Naive thymus-derived CD8-positive, alpha-beta T cell (primary cell): ENCODE measurements at places on chromosomes 16 and 17. TPM values are rescaled to one million over a fixed set of nuclear protein-coding genes. Genes with fewer than 3 reads are reported as not detected.

DNA sequence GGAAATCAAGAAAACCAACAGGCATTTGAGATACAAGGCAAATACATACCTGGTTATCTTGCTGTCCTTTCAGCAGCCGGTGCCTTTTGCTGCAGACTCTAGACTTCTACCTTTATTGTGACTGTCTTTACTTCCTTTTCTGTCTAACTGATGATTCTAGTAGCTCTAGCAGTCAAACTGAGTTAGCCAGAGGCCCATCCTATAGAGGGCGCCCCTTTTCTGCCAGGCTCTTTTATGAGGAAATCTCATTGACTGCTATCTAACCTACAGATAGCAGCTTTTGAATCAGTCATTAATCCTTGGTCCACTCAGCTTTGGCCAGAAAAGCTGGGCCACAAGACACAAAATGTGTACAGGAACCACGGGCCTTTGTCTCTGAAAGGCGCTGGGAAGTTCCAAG is 87.5 kb upstream of the WSB1 start:
- H3K4me3 ChIP-seq: no peak overlapping the region
- no peaks in the 10 kb centered on the region for H3K4me1 ChIP-seq
- no peak for DNase-seq
- H3K27me3 ChIP-seq: peaks cover 2% of the 10 kb centered on the region

DNA sequence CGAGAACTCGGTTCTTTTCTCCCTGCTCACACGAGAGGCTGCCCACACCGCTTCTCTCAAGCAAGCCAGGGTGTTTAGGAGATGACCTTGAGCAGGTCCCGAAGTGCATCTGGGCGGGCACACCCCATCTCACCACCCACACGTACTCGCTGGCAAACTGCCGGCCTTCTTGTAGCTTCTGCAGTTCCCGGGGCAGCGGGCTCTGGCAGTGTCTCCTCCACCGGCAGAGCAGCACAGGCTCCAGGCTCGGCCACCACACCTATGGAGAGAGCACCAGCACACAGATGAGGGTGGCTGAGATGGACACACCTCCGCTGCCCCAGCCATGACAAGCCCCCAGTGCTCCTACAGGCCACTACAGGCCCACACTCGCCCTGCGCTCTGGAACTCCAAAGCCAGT is 23.5 kb downstream of the ZNF276 start:
- H3K36me3 ChIP-seq: peaks cover 2% of the 10 kb centered on the region
- H3K4me1 ChIP-seq: peaks cover 6% of the 10 kb centered on the region
- H3K4me3 ChIP-seq: no peak overlapping the region
- peak overlapping the region; percentile 62 for H3K27ac ChIP-seq

- H3K27ac ChIP-seq: no peak overlapping the region
- H3K27me3 ChIP-seq: peaks cover 31% of the 10 kb centered on the region
- no peak overlapping the region for H3K4me3 ChIP-seq
- peaks cover 39% of the 10 kb centered on the region for H3K4me1 ChIP-seq
These were observed 4.8 kb downstream of the IRX5 start for GRCh38 chr16:54935266-54935968.

- no peaks in the 10 kb centered on the region for H3K36me3 ChIP-seq
- DNase-seq: peak; percentile 81
These were observed 18.4 kb upstream of the ZFP90 start for GRCh38 chr16:68520649-68521086.

- H3K4me1 ChIP-seq: peaks cover 67% of the 10 kb centered on the region
- H3K36me3 ChIP-seq: no peaks in the 10 kb centered on the region
- H3K27ac ChIP-seq: peak overlapping the region; percentile 96
- DNase-seq: no peak
These were observed 120.3 kb downstream of the MRM1 start for GRCh38 chr17:36721560-36722120.

- no peaks in the 10 kb centered on the region for H3K4me1 ChIP-seq
- no peaks in the 10 kb centered on the region for H3K36me3 ChIP-seq
- DNase-seq: no peak
- no peak overlapping the region for H3K4me3 ChIP-seq
- no peak overlapping the region for H3K27ac ChIP-seq
These were observed 10.1 kb upstream of the PCTP start for GRCh38 chr17:55740511-55741355.

DNA sequence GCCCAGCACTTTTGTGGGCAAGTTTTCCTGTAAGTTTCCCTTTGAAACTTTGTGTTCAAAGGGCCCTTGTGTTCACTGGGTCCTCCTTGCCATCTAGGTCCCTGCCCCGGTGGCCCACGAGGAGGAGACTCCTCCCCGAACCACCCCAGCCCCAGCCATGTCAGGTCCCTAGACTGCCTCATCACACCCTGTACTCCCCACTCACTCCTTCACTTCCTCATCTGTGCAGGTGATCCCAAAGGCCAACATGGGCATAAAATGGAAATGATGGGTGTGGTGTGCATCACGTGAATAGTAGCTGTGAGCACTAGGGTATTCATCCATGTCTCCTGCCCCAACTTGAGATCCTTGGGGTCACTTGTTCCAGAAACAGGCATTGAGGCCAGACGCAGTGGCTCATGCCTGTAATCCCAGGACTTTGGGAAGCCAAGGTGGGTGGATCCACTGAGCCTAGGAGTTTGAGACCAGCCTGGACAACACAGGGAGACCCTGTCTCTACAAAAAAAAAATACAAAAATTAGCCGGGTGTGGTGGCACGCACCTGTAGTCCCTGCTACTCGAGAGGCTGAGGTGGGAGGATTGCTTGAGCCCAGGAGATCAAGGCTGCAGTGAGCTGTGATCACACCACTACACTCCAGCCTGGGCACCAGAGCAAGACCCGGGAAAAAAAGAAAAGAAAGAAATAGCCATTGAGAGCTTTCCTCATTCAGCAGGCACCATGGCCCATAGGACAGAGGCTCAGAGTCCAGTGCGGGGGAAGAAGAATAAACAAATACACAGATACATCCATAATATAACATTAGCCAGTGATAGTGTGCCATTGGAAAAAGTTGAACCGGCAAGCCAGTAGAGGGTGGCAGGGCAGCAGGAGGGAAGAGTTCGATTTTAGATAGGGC is 74.5 kb downstream of the KATNIP start:
- DNase-seq: no peak
- no peak overlapping the region for H3K4me3 ChIP-seq
- H3K27me3 ChIP-seq: no peaks in the 10 kb centered on the region
- H3K27ac ChIP-seq: no peak overlapping the region

DNA sequence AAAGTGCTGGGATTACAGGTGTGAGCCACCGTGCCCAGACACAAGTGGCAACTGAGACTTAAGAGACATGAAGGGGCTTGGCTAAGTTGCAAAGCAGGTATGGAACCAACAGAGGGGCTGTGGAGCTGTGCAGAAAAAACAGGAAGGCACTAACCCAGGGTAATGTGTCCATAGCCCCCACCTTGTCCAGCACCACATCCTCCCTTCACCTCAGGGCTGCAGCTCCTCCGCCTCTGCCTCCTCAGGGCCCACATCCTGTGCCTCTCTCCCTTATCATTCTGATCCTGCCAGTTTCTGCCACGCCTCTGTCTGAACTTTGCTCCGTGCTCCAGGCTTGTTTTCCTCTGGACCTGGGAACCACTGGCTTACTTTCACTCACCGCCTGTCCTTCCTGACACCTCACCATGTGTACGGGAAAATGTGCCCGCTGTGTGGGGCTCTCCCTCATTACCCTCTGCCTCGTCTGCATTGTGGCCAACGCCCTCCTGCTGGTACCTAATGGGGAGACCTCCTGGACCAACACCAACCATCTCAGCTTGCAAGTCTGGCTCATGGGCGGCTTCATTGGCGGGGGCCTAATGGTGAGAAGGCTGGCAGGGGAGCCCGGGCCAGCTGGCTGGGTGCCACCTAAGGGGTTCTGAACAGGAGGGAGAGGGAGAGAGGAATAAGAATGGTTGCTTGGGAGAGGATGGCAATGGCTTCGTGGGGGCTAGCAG is at the start of gene TM4SF5:
Gene TM4SF5, plus strand, starts transcription at position 368 of the 716 bp plus-strand sequence. Its CDS starts 37 bp downstream, at position 405.
- peaks cover 3% of the 10 kb centered on the region for H3K4me1 ChIP-seq
- DNase-seq: no peak
- H3K36me3 ChIP-seq: no peaks in the 10 kb centered on the region
- peaks cover 12% of the 10 kb centered on the region for H3K27me3 ChIP-seq

DNA sequence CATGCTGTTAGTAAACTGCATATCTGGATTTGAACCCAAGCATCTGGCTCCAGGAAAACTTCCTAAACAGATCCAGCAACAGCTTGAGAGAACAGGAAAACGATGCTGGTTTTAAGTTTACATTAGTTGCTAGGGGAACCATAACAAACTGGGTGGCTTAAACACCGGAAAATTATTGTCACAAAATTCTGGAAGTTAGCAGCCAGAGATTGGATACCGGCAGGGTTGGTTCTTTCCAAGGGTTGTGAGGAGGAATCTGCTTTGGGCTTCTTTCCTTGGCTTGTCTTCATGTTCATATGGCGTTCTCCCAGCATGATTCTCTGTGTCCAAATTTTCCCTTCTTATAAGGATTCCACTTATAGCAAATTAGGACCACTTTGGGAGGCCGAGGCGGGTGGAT is 276.9 kb upstream of the TOM1L1 start:
- no peaks in the 10 kb centered on the region for H3K27me3 ChIP-seq
- no peaks in the 10 kb centered on the region for H3K4me1 ChIP-seq
- no peak overlapping the region for H3K27ac ChIP-seq
- H3K4me3 ChIP-seq: no peak overlapping the region
- H3K36me3 ChIP-seq: no peaks in the 10 kb centered on the region

DNA sequence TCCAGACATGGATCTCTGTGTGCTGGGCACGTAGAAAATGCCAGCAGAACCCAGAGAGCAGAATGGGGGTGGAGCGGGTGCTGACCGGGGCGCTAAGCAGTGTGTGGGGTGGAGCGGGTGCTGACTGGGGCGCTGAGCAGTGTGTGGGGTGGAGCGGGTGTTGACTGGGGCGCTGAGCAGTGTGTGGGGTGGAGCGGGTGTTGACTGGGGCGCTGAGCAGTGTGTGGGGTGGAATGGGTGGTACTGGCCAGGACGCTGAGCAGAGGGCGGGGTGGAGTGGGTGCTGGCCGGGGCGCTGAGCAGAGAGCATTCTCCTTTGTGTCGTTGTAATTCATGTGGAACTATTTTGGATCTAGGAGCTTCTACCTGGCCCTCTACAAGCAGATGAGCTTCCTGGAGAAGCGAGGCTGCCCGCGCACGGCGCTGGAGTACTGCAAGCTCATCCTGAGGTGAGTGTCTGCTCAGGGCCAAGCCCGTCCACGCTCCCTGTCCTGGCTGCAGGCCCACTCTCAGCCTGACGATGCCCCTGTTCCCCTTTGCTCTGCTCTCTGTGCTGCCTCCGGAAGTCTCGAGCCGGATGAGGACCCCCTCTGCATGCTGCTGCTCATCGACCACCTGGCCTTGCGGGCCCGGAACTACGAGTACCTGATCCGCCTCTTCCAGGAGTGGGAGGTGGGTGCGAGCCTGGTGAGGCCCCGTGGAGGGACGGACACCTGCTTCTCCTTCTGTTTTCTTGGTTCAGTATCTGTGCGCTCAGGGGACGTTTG is 20.3 kb upstream of the MC1R start:
- no peak for DNase-seq
- H3K27me3 ChIP-seq: no peaks in the 10 kb centered on the region
- H3K4me1 ChIP-seq: no peaks in the 10 kb centered on the region
- H3K4me3 ChIP-seq: no peak overlapping the region
- peaks cover 15% of the 10 kb centered on the region for H3K36me3 ChIP-seq
- no peak overlapping the region for H3K27ac ChIP-seq

GRCh38 chr17:82294064-82294773 is 20.7 kb upstream of the CSNK1D start:
- peaks cover 62% of the 10 kb centered on the region for H3K4me1 ChIP-seq
- DNase-seq: no peak
- H3K36me3 ChIP-seq: no peaks in the 10 kb centered on the region
- peak overlapping the region; percentile 90 for H3K27ac ChIP-seq
- peak overlapping the region; percentile 67 for H3K4me3 ChIP-seq

DNA sequence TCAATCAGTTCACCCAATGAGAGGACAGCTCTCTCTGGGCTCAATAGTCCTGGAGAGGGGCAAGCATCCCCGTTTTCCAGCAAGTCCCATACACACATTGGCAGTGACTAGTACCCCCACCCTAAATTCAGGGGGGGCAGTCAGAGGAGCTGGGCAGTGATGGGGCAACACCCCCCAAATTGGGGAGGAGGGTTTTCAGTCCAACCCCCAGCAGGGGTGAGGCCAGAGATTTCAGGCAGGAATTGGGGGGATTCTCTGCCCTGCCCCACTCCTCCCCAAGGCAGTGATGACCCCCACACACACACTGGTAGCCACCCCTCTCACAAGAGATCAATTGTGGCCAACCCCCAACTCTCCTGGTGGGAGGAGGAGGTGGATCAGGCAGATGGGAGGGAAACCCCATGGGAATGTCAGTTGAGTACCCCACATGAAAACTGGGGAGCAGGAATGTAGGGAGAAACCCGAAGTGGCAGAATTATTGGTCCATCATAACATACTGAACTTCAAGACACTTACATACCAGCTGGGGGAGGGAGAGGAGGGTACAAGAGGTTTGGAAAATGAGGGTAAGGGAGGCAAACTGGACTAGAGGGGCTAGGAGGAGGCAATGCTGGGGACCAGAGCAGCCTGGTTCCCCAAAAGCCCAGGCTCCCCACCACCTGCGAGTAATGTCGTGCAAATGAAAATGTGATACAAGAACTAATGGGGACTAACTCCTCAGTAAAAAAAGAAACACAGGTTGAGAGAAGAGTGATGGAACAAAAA is 3.1 kb downstream of the VAMP2 start:
- no peaks in the 10 kb centered on the region for H3K27me3 ChIP-seq
- H3K27ac ChIP-seq: peak overlapping the region; percentile 77
- peak overlapping the region; percentile 63 for H3K4me3 ChIP-seq

DNA sequence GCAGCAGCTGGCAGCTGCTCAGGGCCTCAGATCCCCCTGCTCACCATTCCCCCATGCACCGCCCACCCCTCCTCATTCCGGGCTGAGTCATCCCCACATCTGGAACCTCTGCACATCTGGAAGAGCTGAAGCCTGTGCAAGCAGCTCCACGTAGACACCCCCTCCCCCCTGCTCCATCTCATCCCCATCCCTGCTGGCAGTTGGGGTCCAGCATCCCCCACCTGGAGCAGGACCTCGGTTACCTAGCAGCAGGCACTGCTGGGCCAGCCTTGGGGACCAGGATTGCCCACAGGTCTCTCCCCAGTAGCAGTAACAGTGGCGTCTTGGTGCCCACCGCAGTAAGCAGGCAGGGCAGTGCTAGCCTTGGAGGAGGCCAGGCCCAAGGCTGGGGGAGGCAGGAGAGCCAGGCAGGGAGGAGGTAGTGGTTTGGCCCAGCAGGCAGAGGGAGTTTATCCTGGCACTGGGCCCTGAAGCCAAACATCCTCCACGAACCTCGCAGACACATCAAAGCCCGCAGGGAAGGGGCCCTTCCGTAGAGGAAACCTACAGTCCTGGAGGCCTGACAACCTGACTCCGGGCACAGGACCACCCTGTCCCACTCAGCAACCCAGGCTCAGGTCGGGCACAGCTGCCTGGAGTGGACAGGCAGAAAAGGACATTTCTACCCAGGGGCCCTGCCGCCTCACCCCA is 7.7 kb upstream of the TMEM92 start:
- no peaks in the 10 kb centered on the region for H3K4me1 ChIP-seq
- DNase-seq: no peak
- no peak overlapping the region for H3K27ac ChIP-seq

- no peak overlapping the region for H3K27ac ChIP-seq
- no peaks in the 10 kb centered on the region for H3K36me3 ChIP-seq
- H3K27me3 ChIP-seq: peaks cover 5% of the 10 kb centered on the region
- DNase-seq: no peak
- H3K4me1 ChIP-seq: no peaks in the 10 kb centered on the region
These were observed 6.0 kb upstream of the KCNH6 start for GRCh38 chr17:63516910-63517824.

- H3K27me3 ChIP-seq: peaks cover 45% of the 10 kb centered on the region
- peaks cover 16% of the 10 kb centered on the region for H3K4me1 ChIP-seq
- no peak overlapping the region for H3K4me3 ChIP-seq
These were observed 1.5 kb upstream of the ADAP2 start for GRCh38 chr17:30920282-30920681.

The CD7 gene
- total RNA-seq: 66.9 TPM

The PDILT gene
- not detected for total RNA-seq

The TEKT3 gene
- total RNA-seq: not detected

The HLF gene
- 0.49 TPM for total RNA-seq

The ACSM2A gene
- total RNA-seq: not detected

The C17orf113 gene
- total RNA-seq: 0.94 TPM
